ENCODE measurements at places on chromosomes 12 and 14. TPM values are rescaled to one million over a fixed set of nuclear protein-coding genes. Genes with fewer than 3 reads are reported as not detected.

Gene NPAS3
- under 0.01 TPM for total RNA-seq

Gene PRH2
- total RNA-seq, result not detected

Gene FOXA1
- not detected for total RNA-seq

Gene FGD4
- total RNA-seq, result 26.3 TPM

Gene PTPRR
- total RNA-seq, result 2.8 TPM

Gene PPM1H
- total RNA-seq, result 3.9 TPM

Gene TAS2R42
- total RNA-seq, result not detected

Gene PPFIA2
- total RNA-seq, result 0.96 TPM

Gene SLC5A8
- total RNA-seq, result not detected

All from regular cardiac myocyte (primary cell).